Tibial nerve (tissue), 4 donors: ENCODE measurements at places on chromosomes 12 and 14.
A peak's percentile ranks its signal among the peaks of the same experiment; 100 is the strongest.

DNA sequence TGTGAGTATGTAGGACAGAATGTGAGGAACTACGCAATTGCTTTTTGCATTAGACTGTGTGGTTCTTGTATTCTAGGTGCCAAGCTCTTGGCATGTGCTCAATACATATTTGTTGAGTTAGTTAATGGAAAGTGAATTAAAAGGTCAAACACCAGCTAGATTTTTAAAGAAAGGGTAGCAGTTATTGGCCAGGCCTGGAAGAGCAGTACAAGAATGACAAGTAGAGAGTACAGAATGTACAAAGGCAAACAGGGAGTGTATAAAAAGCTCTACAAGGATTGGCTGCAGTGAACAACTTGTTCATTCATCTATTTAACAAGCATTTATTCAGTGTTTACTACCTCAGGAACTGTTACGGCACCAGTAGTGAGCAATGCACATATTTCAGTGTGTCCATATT, 854.0 kb upstream of the SEL1L start:
- peak overlapping the region; percentile 81 for H3K27ac ChIP-seq
- no peak for DNase-seq
- H3K4me1 ChIP-seq = peaks cover 18% of the 10 kb centered on the region
- H3K27me3 ChIP-seq = no peaks in the 10 kb centered on the region

DNA sequence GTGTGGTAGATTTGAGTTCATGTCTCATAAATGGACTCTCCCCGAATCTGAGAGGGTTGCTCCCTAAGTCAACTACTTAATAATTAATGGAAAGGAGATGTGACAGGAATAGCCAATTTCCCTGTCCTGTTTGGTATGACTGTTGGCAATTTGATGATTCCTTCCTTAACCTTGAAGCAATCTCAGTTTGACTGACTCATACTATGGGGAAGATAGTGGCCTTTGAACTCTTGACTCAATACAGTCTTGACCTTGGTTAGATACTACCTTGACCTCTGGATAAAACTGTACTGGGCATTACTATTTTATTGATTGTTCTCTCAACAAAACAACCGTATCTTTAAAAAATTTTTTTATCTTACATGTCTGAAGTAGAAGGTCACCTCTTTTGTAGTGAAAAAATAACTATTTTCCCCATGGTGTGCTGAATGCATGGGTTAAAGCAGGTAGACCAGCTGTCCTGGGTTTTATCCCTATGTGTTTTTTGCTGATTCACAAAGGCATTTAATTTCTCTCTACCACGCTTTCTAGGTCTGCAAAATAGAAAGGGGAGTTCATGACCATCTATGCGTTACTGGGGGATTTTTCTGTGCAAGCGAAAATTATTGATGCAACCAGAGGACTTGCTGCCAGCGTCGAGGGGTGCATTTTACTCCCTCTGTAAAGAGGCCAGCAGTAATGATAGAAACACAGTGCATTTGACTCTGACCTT, 80.1 kb downstream of the ETV6 start:
- H3K4me3 ChIP-seq = no peak overlapping the region
- no peaks in the 10 kb centered on the region for H3K27me3 ChIP-seq
- no peaks in the 10 kb centered on the region for H3K36me3 ChIP-seq
- no peaks in the 10 kb centered on the region for H3K4me1 ChIP-seq

DNA sequence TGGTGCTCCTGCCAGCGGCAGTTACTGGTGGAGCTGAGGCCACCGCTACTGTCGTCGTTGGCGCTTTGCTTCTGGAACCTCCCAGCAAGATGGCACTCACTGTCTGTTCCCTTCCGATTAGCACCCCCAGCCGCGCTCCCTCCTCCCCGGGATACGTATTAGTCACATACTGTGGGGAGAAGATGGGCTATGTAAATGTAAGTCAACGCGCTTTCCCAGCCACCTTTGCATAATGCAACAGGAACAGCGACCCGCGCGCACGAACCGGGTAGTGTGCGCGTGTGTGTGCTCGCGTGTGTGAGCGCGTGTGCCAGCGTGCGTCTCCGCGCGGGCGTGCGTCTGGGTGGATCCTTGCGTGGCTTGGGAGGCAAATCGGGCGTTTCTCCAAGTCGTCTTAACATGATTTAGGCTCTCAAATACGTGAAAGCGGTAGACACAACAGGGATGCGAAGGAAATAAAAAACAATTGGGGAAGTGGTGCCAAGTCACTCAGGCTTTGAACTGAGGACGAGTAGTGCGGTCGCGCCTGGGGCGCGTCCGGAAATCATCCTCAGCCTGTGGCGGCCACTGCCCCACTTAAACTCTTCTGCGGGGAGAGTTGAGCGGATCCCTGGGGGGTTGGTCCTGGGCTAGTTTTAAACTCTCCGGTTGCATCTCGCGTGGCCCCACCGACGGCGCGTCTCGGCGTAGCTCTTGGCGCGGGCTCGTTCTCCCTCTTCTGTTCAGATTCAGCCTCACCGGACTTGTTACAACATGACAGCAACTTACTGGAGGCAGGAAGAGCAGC, 1.8 kb downstream of the FLRT2 start:
- H3K4me1 ChIP-seq = peaks cover 3% of the 10 kb centered on the region
- H3K27me3 ChIP-seq = peaks cover 10% of the 10 kb centered on the region
- H3K27ac ChIP-seq = peak overlapping the region; percentile 73
- peak overlapping the region; percentile 55 for H3K4me3 ChIP-seq
- H3K36me3 ChIP-seq = no peaks in the 10 kb centered on the region

DNA sequence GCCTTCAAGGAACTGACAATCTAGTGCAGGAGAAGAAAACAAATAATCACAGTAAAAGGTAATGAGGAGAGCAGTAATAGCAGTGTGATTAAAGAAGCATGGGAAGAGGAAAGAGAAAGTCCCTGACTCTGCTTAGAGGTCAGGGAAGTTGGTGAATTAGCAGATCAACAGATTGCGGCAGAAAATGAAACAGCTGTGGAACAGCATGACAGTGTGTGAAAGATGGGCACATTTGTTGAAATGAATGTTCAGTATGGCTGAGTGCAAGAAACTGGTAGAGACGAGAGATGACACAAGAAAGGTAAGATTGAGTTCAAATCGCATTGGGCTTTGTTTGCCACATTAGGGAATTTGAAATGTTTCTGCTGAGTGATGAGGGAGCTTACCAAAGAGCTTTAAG, 63.7 kb upstream of the RASSF8 start:
- DNase-seq = no peak
- no peaks in the 10 kb centered on the region for H3K27me3 ChIP-seq
- H3K4me1 ChIP-seq = no peaks in the 10 kb centered on the region
- H3K27ac ChIP-seq = no peak overlapping the region

DNA sequence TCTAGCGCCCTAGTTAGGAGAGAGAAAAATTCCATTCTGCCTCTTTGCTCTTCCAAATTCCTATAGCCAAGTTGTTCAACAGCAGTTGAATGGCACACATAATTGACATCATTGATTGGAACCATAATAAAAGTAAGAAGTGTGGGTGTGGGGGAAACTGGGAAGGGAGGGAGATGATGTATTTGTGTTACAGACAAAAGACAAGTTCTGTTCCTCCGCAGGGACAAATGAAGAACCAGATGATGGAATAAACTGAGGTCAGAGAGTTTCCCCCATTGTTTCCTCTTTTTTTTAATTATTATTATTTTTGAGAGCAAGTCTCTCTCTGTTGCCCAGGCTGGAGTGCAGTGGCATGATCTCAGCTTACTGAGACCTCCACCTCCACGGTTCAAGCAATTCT, 34.9 kb downstream of the GDF11 start:
- no peaks in the 10 kb centered on the region for H3K27me3 ChIP-seq
- no peak for DNase-seq
- no peak overlapping the region for H3K4me3 ChIP-seq
- no peak overlapping the region for H3K27ac ChIP-seq
- H3K36me3 ChIP-seq = no peaks in the 10 kb centered on the region

DNA sequence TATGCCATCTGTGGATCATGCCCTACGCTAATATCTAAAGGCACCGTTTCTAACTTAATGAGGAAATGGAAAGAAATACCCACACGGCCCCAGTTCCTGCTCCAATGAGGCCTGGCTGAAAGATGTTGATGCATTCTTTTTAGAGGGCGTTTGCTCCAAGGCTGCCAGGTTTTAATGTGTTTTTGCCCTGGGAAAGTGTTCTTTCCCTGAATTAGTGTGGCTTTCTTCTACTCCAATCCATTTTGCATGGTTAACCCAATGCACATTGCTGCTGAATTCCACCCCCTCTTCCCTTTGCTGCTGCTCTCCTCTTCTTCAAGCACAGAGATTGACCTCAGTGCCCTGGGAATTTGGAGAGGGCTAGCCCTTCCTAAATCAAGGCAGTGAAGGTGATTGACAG, 1.1 kb downstream of the MYF5 start:
- H3K4me1 ChIP-seq = no peaks in the 10 kb centered on the region
- no peaks in the 10 kb centered on the region for H3K27me3 ChIP-seq
- H3K27ac ChIP-seq = no peak overlapping the region
- no peaks in the 10 kb centered on the region for H3K36me3 ChIP-seq
- no peak for DNase-seq

DNA sequence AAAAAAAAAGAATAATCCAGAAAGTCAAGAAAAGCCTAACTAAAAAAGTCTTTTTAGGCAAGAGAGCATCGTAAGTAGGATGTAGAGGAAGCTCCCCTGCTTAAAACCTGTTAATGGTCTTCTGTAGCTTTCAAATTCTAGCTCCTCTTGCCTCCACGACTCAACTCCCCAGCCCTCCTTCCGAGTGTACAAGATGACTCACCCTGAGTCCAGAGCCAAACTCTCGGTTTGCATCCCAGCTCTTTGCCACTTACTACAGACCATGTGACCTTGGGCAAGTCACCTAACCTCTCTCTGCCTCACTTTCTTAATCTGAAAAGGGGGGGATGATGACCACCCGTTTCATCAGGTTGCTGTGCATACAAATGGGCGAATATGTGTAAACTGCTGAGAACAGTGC, 460.4 kb downstream of the DPF3 start:
- DNase-seq = no peak
- H3K4me1 ChIP-seq = no peaks in the 10 kb centered on the region
- no peak overlapping the region for H3K4me3 ChIP-seq
- no peaks in the 10 kb centered on the region for H3K36me3 ChIP-seq
- no peaks in the 10 kb centered on the region for H3K27me3 ChIP-seq

- no peak within 1 kb of the TSS for H3K27ac ChIP-seq
- peak within 1 kb of the TSS; percentile 29 for H3K4me3 ChIP-seq
- no peak for DNase-seq
- no peaks in the 10 kb centered on the region for H3K27me3 ChIP-seq
- H3K36me3 ChIP-seq = no peaks in the 10 kb centered on the region
Measured at GRCh38 chr12:48004053-48004941, at the start of gene COL2A1. COL2A1 (minus strand) TSS chr12:48004476; CDS start chr12:48004321, 155 bp downstream.

DNA sequence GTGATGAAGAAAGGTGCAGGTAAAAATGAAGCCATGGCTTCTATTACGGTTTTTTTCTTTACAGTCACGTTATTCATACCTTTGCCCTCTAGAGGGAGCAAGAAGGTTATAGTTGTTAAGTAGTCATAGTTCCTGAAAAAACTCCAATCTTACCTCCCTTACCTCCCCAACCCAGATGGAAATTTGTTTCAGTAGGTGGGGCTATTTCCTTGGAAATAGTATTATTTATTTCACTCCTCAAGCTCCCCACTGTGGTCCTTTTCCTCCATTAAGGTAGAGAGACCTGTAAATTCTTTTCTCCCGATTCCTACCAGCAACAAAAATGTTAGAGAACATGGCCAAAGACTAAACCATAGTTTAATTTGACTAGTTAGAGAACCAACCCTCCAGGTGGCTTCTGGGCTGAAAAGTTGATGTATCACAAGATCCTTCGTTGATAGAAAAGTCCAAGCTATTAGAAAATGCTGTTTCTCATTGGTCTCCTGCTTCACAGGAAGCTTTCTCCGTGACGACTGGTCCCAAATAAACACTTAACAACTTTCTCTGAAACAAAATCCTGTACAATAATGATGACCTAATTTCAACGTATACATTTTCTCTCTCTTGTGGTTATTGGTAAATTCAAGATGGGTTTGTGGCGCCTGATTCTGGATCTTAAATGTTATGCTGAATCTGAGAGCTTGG, 43.5 kb downstream of the TMX1 start:
- DNase-seq = peak; percentile 24
- H3K4me3 ChIP-seq = no peak overlapping the region
- H3K36me3 ChIP-seq = no peaks in the 10 kb centered on the region
- H3K4me1 ChIP-seq = no peaks in the 10 kb centered on the region
- no peak overlapping the region for H3K27ac ChIP-seq
- no peaks in the 10 kb centered on the region for H3K27me3 ChIP-seq
